ENCODE measurements at places on chromosomes 5 and 9. TPM values are rescaled to one million over a fixed set of nuclear protein-coding genes. Genes with fewer than 3 reads are reported as not detected.

DNA sequence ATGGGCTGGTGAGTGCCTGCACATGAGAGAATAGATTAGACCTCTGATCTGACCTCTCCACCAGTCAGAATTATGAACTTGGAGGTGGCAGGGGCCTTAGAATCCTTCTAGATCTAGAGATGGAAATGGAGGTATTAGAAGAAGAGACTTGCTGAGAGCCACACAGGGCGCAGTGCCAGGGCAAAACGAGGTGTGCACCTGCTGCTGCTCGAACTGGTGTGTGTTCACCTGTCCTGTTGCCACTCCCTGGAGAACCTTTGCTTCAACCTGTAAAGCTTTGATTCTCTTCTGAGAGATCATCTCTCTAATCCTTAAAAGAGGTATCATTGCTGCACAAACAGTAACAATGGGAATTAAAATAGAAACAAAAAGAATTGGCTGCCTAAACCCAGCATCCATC lies 24.9 kb downstream of the FRMPD1 start:
- no peaks in the 10 kb centered on the region for H3K36me3 ChIP-seq
- DNase-seq, result no peak

DNA sequence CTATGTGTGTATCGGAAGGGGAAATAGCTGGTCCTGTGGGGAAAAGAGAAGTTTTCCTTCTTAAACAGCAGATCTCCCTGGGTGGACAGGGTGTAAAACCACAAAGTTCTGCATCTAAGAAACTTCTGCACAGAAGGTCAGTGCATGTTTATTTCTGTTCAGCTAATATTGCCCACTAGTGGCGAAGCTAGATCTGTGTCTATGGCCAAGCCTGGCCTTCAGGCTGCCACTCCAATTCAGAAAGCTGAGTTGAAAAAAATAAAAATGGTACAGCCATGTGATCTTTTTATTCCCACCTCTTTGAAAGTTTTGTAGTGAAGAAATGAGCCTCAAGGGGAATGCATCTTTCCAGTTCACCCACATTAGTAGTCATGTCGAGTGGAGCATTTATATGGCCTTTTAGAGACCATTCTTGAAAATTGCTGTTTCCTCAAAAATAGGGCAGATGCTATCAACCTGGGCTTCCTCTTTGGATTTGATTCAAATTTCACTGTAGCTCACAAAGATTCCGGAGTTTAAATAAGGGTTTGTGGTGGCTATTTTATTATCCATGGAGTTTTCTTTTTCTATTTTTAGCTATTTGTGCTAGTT lies 488.0 kb downstream of the PRELID2 start:
- DNase-seq, result no peak
- no peak overlapping the region for H3K27ac ChIP-seq
- no peaks in the 10 kb centered on the region for H3K4me1 ChIP-seq
- H3K4me3 ChIP-seq, result no peak overlapping the region

DNA sequence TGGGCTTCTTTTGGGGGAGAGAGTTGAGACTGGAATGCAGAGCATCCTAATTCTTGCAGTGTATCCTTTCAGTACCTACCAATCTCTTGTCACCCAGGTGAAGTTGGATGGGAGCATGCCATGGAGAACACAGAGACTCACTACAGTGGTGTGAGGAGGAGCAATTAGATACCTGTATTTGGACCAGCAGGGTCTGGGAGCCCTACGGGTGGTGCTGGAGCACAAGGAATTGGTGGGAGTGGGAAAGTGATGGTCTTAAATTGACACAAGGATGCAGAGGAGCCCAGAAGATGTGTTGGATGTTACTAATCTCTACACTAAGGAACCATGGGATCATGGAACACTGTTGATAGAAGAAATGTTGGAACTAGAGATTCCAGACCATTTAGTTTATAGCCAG lies 212.7 kb downstream of the CHSY3 start:
- no peak for DNase-seq
- no peak overlapping the region for H3K27ac ChIP-seq
- no peaks in the 10 kb centered on the region for H3K4me1 ChIP-seq

GRCh38 chr9:134830126-134830525 lies 50.5 kb upstream of the FCN2 start:
- H3K27ac ChIP-seq, result no peak overlapping the region
- no peak for DNase-seq
- no peaks in the 10 kb centered on the region for H3K4me1 ChIP-seq

The MYORG gene
- total RNA-seq, result 1.7 TPM

- H3K4me1 ChIP-seq, result peaks cover 41% of the 10 kb centered on the region
- H3K27me3 ChIP-seq, result no peaks in the 10 kb centered on the region
- H3K36me3 ChIP-seq, result peaks cover 4% of the 10 kb centered on the region
- DNase-seq, result peak; percentile 65
Measured at GRCh38 chr5:111735583-111736270, 21.3 kb downstream of the NREP start.

DNA sequence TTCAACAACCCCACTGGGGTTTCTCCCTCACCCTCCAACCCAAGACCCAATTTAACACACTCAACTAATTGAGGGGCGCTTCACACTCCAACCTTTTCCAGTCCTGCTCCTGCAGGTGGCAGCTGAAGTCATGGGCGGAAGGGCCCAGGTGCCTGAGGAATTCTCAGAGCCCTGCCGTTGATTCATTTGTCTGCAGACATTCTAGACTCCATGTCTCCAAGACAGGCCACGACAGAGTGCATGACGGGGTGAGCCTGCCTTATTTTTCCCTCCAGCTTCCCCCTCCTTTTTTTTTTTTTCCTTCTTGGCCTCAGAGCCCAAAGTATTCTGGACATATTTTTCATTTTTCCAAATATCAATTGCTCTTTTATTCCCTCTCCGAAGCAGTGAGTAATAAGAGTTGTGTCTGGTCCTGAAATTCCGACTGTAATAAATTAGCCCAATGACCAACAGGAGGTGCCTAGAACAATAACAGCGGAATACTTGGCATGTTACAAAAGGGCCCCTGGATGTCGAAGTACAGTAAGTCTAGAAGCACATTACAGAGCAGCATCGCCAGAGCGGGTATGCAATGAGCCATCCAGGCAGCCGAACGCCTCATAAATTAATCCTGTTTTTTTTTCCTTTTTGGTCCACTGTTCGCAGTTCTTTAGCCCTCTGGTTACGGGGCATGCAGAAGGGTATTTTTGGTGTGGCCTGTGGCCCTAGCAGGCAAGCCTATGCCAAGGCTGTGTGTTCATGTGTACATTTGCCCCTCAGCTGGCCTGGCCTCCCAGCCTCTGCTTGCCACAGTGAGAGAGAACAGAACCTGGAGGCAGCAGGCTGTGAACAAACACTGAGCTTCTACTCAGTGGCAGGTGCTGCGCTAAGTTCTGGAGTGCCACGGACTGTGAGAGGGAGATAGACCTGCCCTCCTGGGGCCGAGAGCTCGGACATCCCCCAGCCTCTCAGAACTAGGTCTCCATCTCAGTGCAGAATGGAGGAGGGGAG lies 8.6 kb upstream of the SMIM23 start:
- H3K36me3 ChIP-seq, result no peaks in the 10 kb centered on the region
- peaks cover 10% of the 10 kb centered on the region for H3K27me3 ChIP-seq
- no peak for DNase-seq
- no peaks in the 10 kb centered on the region for H3K4me1 ChIP-seq
- no peak overlapping the region for H3K4me3 ChIP-seq

GRCh38 chr5:73160239-73160671 lies 12.7 kb upstream of the TMEM174 start:
- peaks cover 85% of the 10 kb centered on the region for H3K27me3 ChIP-seq
- no peaks in the 10 kb centered on the region for H3K36me3 ChIP-seq
- H3K27ac ChIP-seq, result peak overlapping the region; percentile 33
- peak; percentile 79 for DNase-seq
